ENCODE measurements at places on chromosomes 5 and 9.

- DNase-seq: no peak
Measured at GRCh38 chr9:93194221-93194625, 10.3 kb downstream of the WNK2 start.

DNA sequence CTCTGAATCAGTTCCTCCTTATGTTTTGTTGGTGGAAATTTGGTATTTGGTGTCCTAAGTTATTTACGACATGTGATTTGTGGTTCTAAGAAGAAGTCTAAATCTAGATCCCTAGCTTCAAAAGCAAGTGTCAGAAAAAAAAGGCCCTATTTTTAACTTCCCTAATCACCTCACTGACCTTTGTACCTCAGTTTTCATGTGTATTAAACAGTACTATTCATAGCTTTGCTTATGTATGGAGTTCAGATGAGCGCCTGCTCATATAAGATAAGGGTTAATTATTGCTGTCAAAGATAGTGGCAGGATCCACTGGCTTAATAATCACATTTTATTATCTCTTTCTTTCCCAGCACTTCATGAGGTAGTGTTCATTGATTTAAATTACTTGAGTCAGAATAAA is 318.2 kb downstream of the PARP8 start:
- DNase-seq: no peak

GRCh38 chr5:139647506-139648204 is 494 bp upstream of the CXXC5 start:
- no peak for DNase-seq

DNA sequence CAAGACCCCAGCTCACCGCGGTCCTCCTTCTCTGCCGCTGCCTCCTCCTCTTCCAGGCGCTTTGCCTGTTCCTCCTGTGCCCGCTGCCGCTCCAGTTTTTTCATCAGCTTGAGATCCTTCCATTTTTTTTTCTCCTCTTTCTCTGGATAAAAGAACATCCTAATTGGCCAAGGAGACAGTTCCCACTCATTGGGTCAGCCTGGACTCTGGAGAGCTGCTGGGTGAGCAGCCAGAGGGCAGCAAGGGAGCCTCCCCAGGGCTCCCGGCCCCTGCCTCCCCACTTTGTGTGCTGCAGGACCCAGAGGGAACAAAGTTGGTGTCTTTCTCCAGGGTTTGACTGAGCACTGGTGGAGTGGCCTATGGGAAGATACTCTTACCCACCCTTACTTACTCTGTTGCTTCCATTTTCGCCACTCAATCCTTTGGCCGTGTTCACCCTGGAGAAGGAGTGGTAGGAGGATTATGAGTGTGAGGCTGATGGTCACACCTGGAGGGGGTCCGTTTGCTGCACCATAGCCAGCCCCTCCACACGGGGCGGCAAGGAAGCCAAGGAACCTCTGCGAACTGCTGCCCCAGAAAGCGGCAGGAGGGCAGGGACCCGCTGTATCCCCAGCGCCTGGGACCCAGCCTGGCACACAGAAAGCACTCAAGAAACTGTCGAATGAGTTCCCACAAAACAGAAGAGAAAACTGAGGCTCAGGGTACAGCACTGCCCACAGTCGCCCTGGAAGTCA is 708 bp downstream of the SPOUT1 start:
- DNase-seq: no peak

DNA sequence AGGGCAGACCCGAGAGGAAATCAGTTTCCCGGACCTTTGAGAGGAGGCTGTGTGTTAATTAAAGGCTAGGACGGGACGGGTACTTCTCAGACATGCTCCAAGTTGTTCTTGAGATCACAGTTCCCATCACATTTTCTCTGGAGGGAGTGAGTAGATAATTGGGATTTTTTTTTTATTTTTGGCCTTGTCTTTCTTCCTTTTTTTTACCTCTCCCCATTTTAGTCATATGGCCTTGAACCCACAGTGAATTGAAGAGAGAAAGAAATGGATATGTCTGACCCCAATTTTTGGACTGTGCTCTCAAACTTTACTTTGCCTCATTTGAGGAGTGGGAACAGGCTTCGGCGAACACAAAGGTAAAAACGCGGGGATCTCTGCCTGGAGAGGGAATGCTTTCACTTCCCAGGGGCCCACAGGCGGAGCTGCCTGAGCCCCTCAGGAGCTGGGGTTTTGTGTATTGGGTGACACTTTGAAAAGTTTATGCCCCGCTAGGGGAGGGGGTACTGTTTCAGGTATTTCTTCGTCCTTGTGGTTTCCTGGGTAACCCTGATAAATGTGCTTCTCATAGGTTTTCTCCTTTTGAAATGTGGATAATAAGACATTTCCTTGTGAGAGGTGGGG is 191.8 kb downstream of the CD180 start:
- no peak for DNase-seq

GRCh38 chr5:81021486-81021885 is 61.3 kb downstream of the RASGRF2 start:
- no peak for DNase-seq

DNA sequence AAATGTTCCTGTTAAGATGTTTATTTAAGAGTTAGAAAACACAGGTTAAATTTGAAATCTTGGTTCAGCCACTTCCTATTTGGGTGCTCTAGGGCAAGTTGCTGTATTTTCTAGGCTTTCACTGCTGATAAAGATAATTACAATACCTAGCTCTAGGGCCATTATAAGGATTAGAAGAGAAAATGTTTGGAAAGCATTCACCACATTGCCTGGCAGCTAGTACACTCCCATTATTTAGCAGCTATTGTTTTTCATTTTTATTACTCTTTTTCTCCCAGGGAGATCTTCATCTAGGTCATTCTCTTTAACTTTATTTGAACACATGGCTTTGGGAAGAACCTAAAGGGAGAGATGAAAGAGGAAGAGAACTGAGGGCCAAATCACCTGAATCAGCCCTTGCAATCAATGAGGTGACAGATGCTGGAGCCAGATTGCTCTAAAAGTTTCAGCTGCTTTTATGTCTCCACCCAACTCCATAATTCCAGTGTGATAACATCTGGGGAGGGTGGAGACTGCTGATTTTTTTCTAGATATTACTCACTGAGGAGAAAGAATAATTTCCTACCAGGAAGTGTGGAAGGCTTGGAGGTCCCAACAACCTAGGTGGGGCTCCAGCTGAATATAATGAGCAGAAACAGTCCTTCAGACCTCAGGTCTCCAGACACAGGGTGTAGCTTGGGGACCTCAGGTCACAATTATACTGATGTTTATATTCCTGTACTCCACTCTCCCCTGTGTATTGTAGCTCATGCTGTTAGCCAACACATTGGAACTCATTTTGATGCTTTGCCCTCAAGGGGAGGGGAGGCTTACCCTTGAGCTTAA is 640.0 kb downstream of the RAB3C start:
- DNase-seq: no peak

- no peak for DNase-seq
Measured at GRCh38 chr5:180811623-180812124, 9.1 kb upstream of the MGAT1 start.

DNA sequence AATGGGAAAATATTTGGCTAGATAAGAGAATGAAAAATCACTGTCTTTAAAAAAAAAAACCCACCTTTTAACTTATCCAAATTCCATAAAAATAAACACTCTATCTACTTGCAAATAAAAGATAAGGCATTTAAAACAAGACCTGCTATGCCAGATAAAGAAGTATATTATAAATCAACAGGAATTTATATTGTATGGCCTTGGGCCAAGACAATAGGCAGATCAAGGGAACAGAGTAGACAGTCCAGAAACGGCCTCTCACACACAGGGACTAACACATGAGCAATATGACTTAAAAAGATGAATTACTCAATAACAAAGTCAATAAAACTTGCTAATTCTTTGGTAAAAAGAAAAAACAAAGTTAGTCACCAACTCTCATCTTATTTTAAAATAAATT is 34.7 kb upstream of the ICE1 start:
- DNase-seq: no peak

GRCh38 chr5:119427060-119427459 is 25.2 kb upstream of the HSD17B4 start:
- DNase-seq: no peak

DNA sequence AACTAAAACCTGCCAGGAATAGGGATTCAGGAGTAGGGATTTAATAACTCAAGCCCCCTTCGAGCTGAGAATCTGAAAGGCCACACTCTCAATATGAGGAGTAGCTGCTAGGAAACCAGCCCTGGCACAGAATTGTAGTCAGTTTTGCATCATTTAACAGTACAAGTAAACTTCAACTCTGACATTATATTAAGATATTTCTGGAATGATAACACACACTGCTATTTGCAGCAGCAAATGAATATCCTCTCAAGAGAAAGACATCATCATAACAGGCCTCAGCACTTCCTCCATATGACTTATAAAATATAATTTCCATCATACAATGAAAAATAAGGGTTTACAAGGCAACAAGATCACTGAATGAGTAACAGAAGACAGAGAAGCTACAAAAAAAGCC is 138.2 kb upstream of the RFX3 start:
- DNase-seq: no peak

DNA sequence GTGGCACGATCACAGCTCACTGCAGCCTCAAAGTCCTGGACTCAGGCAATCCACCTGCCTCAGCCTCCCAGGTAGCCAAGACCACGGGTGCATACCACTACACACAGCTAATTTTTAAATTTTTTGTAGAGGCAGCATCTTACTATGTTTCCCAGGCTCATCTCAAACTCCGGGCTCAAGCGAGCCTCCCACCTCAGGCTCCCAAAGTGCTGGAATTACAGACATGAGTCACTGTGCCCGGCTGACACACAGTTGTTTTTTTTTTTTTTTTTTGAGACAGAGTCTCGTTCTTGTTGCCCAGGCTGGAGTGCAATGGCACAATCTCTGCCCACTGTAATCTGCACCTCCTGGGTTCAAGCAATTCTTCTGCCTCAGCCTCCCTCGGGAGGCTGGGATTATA is 70.1 kb upstream of the CNOT6 start:
- no peak for DNase-seq

- DNase-seq: no peak
Measured at GRCh38 chr5:21688655-21689054, 1164.5 kb downstream of the CDH12 start.

DNA sequence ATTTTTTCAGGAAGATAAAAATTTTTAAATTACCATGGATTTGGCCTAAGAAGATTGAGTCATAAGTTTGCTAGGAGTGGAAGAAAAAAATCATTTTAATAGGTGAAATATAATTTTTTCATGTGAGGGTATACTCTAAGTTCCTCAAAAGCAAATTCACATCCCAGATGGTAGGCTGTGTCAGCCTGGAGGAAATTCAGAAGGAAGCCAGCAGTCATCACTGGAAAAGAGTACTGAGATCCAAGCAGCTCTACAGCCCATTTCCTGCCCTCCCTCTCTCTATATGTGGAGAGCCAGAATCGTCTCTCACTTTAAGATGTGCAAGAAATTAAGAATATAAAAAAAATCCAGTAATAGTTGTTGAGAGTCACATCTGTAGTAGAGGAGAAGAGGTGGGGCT is 126.5 kb upstream of the CDH18 start:
- DNase-seq: no peak

GRCh38 chr5:6737043-6737941 is 24.1 kb downstream of the TENT4A start:
- DNase-seq: no peak

- DNase-seq: no peak
Measured at GRCh38 chr9:37621273-37622121, 29.1 kb upstream of the TOMM5 start.

DNA sequence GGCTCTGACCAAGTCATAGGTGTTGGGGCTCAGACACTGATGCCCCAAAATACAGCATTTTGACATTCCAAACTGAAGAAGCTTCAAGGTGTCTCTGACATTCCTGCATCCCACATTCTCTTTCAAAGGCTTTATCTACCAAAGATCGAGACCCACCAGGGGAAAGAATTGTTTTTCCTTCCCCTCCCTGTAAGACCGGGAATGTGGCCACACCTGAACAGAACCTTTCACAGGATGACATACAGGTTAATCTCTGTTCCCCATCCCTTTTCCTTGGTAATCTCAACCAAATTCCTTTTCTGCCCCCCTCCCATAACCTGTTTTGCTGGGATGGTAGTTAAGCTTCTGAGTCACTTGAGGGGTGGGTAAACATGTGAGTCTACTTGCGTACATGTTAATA is 72.3 kb downstream of the IQGAP2 start:
- no peak for DNase-seq

GRCh38 chr9:23542438-23542837 is 283.6 kb downstream of the ELAVL2 start:
- no peak for DNase-seq

DNA sequence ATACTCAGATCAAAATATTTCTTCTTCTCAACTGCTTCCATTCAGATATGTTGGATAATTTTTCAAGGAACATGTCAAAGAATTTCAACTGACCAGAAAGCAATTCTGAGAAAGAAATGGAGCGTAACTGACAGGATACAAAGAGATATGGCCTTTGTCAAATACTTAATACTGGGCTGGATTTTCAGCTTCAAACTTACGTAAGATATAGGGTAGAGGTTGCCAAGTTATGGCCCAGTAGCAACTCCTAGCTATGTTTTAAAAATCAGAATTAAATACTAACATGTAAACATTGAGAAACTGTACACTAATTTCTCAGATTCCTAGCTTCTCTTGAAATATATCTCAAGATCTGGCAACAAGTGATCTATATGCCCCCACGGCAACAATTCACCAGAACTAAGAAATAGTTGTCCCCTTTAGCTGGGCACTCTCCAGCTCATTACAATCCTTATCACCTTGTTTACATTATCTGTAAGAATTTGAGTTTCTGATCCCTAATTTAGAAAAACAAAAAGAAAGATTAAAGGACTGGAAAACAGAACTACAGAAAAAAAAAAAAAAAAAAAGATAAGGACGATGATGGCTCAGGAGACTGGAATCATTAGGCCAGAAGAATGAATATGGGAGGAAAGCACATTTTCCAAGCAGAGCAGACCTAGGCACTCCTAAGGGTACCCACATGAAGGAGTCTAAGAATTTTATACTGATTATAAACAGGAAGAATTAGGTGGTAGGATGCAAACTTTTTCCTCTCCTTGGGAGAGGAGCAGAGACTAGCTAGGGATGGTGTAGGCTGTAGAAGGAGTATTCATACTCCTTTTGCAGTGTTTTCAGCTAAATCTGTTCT is 23.0 kb downstream of the INIP start:
- DNase-seq: no peak

DNA sequence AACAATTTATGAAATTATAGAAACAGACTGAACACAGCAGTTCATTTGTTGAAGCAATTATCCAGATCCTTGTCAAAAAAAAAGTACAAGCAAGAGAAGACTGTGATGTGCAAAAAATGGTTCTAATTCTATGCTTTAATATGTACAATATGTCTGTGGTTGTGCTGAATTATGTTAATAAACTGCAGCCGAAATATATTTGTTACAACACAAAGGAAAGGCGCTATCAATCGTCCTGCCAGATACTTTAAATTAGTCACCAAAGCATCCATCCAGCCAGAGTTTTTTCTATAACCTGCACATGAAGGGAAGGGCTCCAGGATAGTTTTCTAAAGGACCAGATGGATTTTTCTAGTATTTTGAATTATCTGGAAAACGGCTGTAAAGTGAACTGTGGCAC is 259.5 kb downstream of the BNC2 start:
- DNase-seq: no peak

GRCh38 chr9:106830527-106831150 is 32.3 kb upstream of the ZNF462 start:
- DNase-seq: no peak

- no peak for DNase-seq
Measured at GRCh38 chr9:69104830-69105527, 69.1 kb upstream of the TJP2 start.
